ENCODE measurements at places on chromosomes 11 and 22.

DNA sequence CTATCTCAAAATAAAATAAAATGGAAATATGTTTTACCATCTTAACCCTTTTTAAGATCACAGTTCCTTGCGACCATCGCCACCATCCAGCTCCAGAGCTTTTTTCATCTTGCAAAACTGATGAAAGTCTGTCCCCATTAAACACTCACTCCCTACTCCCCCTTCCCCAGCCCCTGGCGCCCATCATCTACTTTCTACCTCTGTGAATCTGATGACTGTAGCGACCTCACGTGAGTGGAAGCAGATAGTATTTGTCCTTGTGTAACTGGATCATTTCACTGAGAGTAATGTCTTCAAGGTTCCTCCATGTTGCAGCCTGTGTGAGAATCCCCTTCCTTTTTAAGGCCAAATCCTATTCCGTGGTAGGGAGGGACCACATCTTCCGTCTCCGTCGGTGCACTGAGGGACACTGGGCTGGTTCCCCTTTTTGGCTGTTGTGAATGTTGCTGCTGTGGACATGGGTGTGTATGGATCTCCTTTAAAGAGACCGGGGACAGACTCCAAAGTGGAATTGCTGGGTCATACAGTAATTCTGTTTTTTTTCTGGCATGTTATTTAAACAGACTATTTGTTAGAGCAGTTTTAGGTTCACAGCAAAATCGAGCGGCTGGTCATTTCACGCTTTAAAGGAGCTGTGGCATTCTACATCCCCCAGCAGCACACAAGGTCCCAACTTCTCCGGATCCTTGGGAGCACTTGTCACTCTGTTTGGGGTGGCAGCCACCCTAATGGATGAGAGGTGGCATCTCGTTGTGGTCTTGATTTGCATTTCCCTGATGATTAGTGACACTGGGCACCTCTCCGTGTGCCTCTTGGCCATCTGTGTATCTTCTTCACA, 120.0 kb downstream of the KCNQ1 start:
- DNase-seq, result no peak

DNA sequence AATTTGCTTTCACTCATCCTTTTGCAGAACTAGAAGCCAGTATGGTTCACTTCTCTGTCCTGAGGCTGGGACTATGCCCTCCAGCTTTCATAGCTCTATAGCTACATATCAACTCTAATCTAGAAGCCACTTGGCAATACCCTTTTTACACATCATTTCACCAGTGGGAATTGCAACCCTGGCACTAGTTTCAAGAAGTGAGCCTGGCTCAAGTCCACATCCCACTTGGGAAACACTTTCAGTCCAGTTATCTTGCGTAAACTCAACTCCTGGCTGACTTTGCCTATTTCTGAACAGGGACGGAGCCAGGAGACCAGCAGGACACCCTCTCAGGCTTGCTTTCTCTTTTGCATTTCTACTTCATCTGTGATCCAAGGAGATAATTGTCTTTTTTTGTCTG, 19.9 kb upstream of the FAT3 start:
- DNase-seq, result no peak

DNA sequence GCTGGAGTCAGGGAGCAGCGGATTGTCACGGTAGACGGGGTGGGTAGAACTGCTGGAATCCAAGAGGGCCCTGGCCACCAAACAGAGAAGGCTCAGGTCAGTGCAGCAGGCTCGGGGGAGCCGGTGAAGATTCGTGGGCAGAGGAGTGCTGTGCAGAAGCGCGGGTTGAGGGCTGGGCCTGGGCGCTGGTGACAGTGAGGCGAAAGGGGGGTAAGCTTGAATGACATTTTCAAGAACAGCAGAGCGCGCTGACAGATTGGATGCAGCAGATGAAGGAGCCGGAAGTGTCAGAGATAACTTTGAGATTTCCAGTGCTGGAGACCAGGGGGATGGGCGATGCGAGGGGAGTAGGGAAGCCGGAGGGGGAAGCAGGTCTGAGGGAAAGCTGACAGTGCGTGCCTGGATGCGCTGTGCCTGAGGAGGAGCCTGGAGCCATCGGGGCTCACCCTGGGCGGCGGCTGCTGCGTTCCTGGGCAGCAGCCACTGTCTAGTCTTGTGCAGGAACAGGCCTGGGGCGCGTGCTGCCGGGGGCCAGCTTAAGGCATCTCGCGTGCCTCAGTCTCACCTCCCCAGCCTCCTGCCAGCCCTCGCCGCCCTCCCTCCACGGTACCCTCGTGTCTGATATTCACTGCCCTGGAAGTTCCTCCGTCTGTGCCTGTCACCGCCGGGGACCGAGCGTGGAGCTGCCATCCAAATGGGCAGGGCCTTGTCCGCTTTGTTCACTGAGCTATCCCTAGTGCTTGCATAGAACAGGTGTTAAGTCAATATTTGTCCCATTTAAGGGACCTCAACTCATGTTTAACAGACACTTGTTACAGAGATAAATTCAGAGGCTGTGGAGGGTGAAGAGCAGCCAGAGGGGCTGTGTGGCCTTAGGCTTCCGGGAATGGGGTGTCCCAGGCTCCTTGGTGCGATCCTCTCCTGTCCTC, 5.2 kb downstream of the GRIK4 start:
- peak; percentile 67 for DNase-seq

DNA sequence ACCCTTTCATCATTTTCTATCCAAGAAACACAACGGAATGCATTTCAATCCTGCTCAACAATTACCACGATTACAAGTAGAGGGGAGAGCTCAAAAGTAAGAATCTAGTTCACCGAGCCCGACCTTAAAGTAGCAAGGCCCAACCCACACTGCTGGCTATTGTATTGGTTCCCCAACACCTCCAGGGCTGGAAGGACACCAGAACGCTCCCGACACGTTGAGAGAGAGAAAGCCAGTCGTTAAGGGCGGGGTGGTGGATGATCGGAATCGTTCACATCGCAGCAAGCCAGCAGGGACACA, 690 bp downstream of the CKAP5 start:
- no peak for DNase-seq

- no peak for DNase-seq
Observed at GRCh38 chr11:45178890-45179671, 32.6 kb downstream of the PRDM11 start.

DNA sequence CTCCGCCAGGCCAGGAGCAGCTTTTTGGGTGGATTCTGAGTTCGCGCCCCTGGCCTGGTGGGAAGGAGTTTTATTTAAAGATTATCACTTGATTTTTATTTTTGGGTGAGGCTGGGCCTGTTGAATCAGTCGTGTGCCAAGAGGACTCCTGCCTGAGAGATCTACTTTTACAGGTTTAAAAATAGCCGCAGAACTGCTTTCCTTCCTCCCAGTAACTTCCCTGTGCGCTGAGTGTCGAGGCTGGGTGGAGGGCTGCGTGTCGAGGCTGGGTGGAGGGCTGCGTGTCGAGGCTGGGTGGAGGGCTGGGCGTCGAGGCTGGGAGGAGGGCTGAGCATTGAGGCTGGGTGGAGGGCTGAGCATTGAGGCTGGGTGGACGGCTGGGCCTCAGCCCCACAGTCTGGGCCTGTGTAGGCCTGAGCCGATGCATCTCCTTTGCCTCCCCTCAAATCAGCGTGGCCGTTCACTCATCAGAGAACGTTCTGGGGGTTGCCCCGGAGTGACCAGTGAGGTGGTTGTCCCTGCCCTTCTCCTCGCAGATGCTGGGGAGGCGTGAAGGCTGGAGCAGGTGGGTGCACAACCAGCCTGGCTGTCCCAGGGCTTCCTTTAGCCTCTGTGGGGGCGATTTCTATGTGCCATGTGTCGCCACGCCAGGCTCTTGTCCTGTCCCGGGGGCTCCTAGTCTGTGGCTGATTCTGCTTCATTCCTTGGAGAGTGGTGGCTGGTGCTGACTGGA, 30.1 kb downstream of the GRAMD4 start:
- no peak for DNase-seq

- DNase-seq, result no peak
Observed at GRCh38 chr11:123581651-123582399, 72.6 kb downstream of the SCN3B start.

DNA sequence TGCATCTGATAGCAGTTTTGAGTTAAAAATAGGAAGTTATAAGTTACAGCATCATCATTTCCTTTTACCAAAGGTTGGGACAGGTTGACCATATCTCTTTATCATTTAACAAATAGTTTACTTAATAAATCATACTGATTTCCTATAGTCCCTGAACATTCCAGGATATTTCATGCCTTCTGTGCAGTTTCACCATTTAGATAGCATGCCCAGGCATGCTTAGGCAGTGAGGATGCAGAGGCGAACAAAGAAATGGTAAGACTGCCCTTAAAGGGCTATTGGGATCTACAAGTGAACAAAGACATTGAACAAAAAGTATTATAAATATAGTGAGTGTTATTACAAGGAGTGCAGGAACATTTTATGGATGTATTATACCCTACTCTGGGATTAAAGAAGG, 96.4 kb downstream of the PRMT3 start:
- DNase-seq, result no peak

- DNase-seq, result no peak
Observed at GRCh38 chr22:31107894-31108218, 488 bp upstream of the SELENOM start.

GRCh38 chr11:83471831-83472727, 185.9 kb upstream of the CCDC90B start:
- DNase-seq, result no peak

- DNase-seq, result no peak
Observed at GRCh38 chr11:71914617-71915189, 13.7 kb downstream of the XNDC1N start.

DNA sequence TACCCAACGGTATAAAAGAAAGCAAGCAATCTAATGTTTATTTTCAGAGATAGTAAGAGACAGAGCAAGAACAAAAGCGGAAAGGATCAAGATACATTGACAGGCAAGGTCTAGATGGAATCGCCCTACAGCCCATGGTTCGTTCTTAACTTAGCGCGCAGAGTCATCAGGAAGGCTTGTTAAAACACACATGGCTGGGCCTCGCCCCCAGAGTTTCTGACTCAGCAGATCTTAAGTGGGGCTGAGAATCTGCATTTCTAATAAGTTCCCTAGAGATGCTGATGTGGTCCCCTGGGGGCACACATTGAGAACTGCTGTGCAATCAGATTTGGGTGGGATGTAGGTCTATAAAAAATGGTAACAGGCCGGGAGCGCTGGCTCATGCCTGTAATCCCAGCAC, 35.8 kb upstream of the CHRM4 start:
- DNase-seq, result no peak

GRCh38 chr11:104238916-104239315, 75.0 kb upstream of the PDGFD start:
- no peak for DNase-seq

GRCh38 chr11:2433106-2433925, 11.0 kb downstream of the TRPM5 start:
- no peak for DNase-seq

DNA sequence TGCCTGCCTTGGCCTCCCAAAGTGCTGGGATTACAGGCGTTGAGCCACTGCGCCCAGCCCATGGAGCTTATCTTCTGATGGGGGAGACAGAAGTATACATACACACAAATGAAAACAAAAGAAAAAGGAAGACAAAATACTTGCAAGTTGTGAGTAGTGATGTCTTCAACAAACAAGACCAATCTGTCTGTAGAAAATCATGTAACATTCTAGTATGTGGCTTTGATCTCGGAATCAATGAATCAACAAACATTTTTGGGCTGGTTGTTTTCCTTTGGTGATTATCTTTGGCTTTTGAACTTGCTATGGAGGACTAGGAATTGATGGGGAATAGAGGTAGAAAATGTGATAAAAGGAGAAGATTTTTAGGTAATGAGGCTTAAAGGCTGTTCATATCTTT, 3.4 kb upstream of the CTNND1 start:
- DNase-seq, result no peak

DNA sequence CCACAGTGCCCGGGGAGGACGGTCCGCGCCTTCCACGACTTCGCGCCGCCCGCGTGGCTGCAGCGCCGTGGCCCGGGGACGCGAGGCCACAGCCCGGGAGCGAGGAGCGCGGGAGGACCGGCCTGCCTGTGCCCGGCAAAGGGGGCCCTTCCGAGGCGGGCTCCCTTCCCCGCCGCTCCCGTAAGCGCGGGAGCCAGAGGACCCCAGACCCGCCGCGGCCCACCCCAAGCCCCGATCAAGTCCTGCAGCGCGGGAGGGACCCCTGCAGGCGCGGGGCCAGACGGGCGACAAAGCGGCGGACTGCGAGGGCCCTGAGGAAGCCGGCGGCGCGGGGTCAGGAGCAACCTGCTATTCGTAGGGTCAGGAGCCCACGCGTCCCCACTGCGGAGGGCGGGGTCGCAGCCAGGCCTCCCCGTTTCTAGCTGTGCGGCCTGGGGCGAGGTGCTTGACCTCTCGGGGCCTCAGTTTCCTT, 110.3 kb downstream of the WNT7B start:
- no peak for DNase-seq

DNA sequence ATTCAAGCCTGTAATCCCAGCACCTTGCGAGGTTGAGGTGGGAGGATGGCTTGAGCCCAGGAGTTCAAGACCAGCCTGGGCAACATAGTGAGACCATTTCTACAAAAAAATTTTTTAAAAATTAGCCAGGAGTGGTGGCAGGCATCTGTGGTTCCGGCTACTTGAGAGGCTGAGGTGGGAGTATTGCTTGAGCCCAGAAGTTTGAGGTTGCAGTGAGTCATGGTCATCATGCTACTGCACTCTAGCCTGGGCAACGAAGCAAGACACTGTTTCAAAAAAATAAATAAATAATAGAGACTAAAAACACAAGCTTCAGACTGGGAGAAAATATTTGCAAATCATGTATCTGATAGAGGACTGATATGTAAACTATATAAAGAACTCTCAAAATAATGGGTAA, 33.2 kb downstream of the BTBD10 start:
- no peak for DNase-seq

All from tongue (tissue), 3 donors.